Fibroblast of the aortic adventitia (primary cell): ENCODE measurements at places on chromosomes 16 and 17. TPM values are rescaled to one million over a fixed set of nuclear protein-coding genes. Genes with fewer than 3 reads are reported as not detected.

Gene CLEC18B
- total RNA-seq: not detected in 2 replicates

Gene SPN
- not detected in 2 replicates for total RNA-seq

Gene LRRC37A3
- total RNA-seq: 8.9 and 10.1 TPM in 2 replicates

Gene CES1
- 0.09 TPM in 1 of 2 replicates, not detected in the other for total RNA-seq

Gene SLC5A10
- total RNA-seq: not detected in 2 replicates

Gene USP36
- total RNA-seq: 27.5 and 36.7 TPM in 2 replicates

Gene TMEM204
- total RNA-seq: 5.0 and 22.1 TPM in 2 replicates

GRCh38 chr17:4739122-4740024, at the start of the genes CXCL16 and ZMYND15:
CXCL16 (minus strand) TSS chr17:4739928; CDS start chr17:4739339, 589 bp downstream.
ZMYND15 (plus strand) TSS chr17:4739833; CDS start chr17:4740549, 716 bp downstream.
- peak; percentile 33 for DNase-seq

- no peak for DNase-seq
Measured at GRCh38 chr16:52440248-52440647, 106.7 kb downstream of the TOX3 start.

DNA sequence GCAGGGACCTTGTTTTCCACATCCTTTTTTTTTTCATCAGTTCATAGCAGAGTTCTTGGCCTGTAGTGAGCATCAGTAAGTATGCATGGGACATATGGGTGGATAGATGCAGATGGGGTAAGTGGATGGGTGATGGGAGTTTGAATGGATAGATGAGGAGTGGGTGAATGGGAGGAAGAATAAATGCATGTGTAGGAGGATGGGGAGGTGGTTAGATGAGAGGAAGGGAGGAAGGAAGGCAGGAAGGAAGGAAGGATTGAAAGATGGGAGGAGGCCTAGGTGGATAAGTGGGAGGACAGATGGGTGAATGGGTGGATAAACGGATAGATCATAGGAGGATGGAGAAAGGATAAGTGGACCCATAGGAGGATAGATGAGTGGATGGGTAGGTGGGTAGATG, 3.9 kb upstream of the BEAN1 start:
- no peak for DNase-seq

- DNase-seq: no peak
Measured at GRCh38 chr16:14095883-14096551, 24.9 kb downstream of the MRTFB start.

- DNase-seq: no peak
Measured at GRCh38 chr17:78555746-78556401, 21.3 kb downstream of the DNAH17 start.

DNA sequence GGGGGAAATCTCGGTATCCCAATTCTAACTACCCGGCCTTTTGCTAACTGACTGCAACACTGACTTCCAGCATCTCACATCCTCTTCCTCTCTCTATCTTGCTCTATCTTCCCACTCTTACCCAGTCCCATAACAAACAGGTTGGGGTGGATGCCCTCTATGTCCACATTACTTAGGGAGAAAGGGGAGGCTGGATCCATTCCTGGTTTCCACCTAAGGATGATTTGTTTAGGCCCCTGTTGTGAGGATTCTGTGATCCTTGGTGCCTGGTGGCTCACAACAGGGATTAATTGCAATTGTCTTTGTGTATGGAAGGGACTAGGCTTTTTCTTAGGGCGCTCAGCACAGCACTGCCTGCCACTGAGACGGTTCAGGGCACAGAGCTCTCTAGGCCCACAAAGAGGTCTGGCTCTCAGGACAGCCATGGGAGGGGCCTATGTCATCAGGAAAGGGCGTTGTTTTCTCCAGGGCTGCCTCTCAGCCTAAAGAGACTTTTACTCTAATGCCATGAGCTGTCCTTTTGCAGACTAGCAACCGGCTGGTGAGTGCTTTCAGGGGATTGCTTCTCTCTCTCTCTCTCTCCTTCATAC, 612.1 kb upstream of the SALL1 start:
- DNase-seq: no peak

DNA sequence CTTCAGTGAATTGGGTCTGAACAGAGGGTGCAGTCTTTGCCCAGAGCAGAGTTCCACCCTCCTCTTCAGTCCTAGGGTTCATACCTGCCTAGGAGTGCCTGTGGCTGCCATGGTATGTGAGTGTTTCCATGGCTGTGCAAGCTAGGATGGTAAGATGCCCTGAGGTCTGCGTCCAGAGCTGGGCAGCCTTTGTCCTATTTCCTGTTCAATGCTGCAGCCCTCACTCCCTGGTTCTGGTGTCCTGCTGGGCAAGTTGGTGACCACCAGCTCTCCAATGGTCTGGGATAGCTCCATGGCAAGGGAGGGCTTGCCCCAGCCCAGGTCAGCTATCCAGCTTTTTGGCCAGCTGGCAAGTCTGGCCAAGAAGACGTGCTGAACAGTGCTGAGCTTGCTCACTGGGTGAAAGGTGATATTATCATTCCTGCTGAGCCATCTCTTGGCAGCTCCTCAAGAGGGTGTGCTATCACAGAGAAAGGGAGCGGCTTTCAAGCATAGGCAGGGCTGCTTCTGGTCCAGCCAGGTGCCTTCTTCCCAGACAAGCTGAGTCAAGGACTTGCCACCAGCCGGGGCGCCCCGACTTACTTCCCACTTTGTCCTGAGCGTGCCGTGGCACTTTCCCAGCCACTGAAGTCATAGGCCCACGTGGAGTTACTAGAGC, 13.0 kb upstream of the NFATC3 start:
- no peak for DNase-seq
